ENCODE measurements at places on chromosomes 2 and 18.
A peak's percentile ranks its signal among the peaks of the same experiment; 100 is the strongest.

DNA sequence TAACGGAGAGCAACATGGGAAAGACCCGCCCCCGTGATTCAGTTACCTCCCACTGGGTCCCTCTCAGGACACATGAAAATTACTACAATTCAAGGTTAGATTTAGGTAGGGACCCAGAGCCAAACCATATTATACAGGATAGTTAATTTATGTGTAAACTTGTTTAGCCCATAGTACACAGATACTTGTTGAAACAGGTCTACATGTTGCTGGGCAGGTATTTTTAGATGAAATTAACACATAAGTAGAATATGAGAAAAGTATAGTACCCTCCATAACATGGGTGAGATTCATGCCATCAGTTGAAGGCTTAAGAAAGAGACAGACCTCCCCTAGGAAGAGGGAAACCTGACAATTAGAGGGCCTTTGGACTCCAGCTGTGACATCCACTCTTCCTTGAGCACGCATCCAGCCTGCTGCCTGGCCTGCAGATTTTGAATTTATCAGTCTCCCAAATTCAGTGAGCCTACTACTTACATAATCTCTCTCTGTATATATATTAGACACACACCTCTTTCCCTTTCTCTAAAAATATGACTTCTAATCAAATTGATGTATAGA, 463.5 kb upstream of the NETO1 start:
- DNase-seq: no peak

- no peak for DNase-seq
These were observed 6.7 kb downstream of the SLC66A2 start for GRCh38 chr18:79944746-79945117.

DNA sequence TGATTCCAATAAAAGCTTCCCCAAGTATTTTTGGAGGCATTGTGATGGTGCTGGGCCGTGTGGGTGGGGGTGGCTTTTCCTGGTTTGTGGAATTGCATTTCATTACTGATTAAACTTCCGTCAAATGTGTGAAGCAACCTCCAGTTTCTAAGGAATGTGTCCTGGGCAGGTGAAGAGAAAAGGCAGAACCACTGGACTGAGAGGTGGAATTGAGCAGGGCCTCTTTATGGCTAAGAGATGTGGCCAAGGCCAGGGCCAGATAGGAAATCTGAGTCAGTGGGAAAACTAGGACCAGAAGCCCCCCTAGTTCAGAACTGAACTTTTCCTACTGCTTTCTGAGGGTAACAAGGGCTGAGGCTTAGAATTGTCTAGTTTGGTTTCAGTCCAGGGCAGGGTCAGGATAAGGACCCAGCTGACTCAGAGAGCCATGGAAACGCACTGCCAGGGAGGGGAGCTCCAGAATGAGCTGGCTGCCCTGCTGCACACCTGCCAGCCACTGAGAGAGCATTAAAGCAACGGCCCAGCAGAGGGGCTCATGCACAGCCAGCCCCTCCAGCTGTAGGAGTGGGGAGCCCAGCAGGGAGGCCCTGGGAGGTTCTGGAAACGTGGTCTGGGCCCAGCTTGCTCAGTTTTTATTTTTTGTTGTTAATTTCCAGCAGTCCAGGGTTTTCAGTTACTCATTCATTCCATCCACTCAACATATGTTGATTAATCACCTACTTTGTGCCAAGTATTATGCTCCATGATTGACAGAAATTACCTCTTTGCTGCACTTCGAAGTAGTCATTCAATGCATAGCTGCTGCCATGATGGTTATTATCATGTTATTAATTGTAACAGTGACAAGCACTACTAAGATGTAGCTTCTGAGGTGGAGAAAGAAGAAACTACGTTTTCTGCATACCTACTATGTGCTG, 156.1 kb downstream of the MSH2 start:
- peak; percentile 47 for DNase-seq

DNA sequence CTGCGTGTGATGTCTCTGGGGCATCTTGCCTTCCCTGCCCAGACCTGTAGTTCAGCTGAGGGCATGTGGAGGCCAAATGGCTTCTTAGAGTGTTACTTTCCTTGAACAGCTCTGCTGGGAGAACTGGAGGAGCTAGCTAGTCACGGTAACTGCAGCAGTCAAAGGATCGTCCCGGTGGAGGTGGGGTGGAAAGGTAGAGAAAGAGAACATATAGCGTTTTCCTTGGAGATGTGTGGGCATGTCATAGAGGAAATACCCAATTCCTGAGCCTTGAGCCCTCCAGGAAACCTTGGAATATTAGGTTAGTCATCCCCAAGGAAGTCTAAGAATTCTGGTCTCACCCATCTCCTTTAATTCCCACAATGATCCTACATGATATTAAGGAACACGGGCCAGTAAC, 33.5 kb upstream of the IL37 start:
- DNase-seq: peak; percentile 12

DNA sequence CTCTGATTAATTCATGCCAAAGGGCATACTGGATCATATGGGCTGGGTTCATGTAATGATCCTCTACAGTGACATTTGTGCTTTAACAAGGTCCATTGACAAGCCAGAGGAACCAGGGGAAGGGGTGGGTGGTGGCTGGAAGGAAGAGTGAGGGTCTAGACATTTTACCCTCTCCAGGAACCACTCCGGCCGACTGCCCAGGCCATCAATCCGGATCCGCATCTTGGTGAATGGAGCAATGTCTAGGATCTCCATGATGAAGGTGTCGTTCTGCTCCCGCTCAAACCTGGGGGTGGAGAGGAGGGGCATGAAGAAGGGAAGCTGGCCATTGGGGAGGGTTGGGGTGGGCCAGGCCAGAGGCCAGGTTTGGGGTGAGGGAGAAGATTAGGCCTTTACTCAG, 147.5 kb downstream of the LOXHD1 start:
- DNase-seq: no peak

GRCh38 chr2:134324947-134325346, 71.1 kb downstream of the MGAT5 start:
- DNase-seq: no peak

GRCh38 chr18:63974991-63975390, 5.1 kb downstream of the SERPINB8 start:
- peak; percentile 54 for DNase-seq

GRCh38 chr2:234468503-234468902, 28.4 kb downstream of the ARL4C start:
- peak; percentile 16 for DNase-seq

DNA sequence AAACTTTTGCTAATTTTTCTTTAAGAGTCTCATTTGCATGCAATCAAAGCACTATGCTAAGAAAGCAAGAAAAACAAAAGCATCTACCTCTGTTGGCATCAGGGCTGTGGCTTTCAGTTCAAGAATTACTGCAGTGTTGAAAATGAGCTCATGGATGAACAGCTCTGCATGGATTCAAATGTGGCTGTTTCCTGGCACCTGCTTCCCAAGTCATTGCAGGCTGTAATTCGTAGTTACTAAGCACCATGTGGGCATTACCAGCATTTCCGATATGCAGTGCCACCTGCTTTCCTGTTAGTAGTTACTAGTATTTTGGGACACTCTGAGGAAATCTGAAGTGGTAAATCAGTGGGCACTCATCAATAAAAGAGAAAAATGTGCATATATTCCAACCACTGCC, 37.8 kb upstream of the FAM110C start:
- DNase-seq: no peak

- DNase-seq: peak; percentile 99
These were observed 83.0 kb downstream of the STPG4 start for GRCh38 chr2:47072018-47072691.

GRCh38 chr2:163302141-163302540, 433.7 kb downstream of the FIGN start:
- no peak for DNase-seq

- no peak for DNase-seq
These were observed 112.7 kb upstream of the SLC35G4 start for GRCh38 chr18:11496526-11497172.

GRCh38 chr2:196289000-196289399, 117.6 kb upstream of the STK17B start:
- no peak for DNase-seq

DNA sequence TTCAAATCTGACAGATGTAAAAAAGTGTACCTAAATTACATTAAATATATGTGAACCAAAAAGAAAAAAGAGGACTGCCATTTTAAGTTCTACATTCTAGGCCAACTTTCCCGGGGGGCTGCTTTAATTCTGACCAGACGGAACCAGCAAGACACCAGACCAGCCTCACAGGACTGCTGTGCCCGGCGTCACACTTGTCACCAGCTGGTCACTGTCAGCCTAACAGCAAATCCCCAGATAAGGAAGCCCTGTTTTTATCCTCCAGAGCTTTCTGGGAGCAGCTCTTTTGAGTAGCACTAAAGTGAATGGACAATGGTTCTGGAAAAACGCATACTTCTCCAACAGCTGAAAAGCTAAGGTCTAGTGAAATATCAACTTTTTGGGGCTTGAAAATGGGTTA, 35.6 kb downstream of the CYB5A start:
- no peak for DNase-seq

GRCh38 chr18:25093141-25093540, 258.8 kb downstream of the ZNF521 start:
- no peak for DNase-seq
